ENCODE measurements at places on chromosomes 5 and 9.

DNA sequence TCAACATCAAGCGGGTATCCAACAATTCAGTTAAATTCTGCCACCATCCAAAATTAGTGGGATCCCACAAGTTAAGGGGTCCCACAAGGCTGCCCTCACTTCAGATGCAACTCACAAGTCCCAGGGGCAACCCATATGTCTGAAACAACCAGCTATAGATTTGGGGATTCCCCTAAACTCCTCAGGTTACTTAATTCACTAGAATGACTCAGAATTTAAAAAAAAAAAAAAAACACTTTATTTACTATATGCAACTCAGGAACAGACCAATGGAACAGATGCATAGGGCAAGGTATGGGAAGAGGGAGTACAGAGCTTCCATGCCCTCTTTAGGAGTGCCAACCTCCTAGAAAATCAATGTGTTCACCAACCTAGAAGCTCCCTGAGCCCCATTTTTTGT lies 15.1 kb downstream of the AUH start:
- DNase-seq = no peak

GRCh38 chr5:113735751-113736150 lies 222.3 kb downstream of the YTHDC2 start:
- no peak for DNase-seq

- DNase-seq = no peak
Measured at GRCh38 chr5:1065891-1066650, 45.8 kb downstream of the SLC12A7 start.

- DNase-seq = no peak
Measured at GRCh38 chr9:133710661-133711427, 27.3 kb downstream of the SARDH start.

- no peak for DNase-seq
Measured at GRCh38 chr9:116941266-116941665, 254.2 kb downstream of the TRIM32 start.

- DNase-seq = no peak
Measured at GRCh38 chr5:40654377-40654991, 25.2 kb upstream of the PTGER4 start.

GRCh38 chr5:72107131-72107900 lies at the start of gene MAP1B:
TSS of gene MAP1B (plus strand) at chr5:72107475. CDS start at chr5:72107532, 57 bp downstream.
- DNase-seq = no peak

DNA sequence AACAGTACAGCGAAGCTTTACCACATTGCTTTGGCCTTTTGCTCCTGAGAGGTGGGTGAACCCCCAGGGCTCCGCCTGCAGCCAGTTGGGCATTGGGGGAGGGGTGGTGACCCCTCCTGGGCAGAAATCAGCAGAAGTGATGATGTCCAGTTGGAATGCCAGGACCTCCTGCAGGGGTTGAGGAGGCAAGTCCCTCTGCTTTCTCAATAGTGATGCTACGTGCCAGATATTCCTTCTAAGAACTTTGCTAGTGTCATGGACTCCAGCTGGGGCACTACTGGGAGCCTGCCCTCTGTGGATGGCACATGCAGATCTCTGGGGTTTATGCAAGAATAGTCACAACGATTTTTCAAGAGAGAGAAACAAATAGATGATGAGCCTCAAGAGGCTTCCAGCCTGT lies 95.6 kb downstream of the NDFIP1 start:
- no peak for DNase-seq

GRCh38 chr5:135034963-135035677 lies 1.1 kb upstream of the PITX1 start:
- DNase-seq = no peak
